SK-N-MC (cell line): ENCODE measurements at places on chromosomes 11 and 22.

- DNase-seq, result no peak
Observed at GRCh38 chr11:122131126-122131525, 15.1 kb upstream of the BLID start.

- no peak for DNase-seq
Observed at GRCh38 chr11:67264260-67264659, 2.0 kb upstream of the GRK2 start.

DNA sequence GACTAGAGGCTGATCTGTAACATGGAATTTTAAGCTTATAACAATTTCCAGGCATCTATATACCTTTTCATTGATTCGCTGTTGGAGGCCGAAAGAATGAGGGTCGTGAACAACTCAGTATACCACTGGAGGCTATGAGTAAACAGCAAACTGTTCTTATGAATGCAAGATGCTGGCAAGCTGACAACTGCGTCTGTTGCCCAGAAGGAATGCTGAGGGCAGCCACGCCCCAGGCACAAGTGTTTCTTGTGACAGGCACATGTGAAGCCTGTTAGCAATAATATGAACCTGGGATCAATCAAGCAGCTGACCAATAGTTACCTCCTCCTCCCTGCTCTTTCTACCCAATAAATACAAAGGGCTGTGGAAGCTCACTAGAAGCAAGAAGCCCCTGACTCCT lies 15.3 kb downstream of the RTCB start:
- no peak for DNase-seq

DNA sequence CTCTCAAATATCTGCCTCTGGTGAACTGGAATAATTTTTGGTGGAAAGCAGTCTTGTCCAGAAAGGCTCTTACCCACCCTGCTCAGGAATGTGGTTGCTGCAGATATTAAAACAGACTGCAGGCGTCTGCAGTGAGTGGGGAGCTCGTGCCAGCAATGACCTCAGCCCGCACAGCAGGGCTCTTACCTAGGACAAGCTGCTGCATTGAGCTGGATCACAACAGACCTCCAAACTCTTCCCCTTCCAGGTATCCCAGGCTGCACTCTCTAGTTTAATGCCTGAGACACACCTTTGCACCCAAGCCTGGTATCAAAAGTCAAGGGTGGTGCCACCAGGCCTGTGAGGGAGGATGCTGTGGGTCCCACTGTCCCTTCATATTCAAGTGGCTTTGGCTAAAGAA lies 69.7 kb upstream of the CDON start:
- DNase-seq, result no peak

GRCh38 chr11:75398906-75399305 lies 412 bp upstream of the RPS3 start:
- no peak for DNase-seq

DNA sequence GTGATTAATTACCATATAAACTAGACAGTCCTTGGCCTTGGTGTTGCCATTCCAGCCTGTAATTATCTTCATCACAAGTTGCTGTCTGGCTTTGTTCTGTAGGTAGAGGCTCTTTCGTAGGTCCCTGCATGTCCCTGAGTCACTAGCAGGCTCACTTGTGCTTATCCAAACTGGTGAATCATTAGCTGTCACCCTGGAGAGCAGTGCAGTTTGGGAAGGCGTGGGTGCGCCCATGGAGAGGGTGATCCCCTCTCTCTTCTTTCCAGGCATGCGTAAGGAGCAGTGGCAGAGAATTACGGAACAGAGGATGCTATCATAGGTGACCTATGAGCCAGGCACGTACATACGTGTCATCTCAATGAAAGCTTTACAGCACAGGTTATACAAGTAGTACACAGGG lies 11.0 kb upstream of the EHF start:
- DNase-seq, result no peak

DNA sequence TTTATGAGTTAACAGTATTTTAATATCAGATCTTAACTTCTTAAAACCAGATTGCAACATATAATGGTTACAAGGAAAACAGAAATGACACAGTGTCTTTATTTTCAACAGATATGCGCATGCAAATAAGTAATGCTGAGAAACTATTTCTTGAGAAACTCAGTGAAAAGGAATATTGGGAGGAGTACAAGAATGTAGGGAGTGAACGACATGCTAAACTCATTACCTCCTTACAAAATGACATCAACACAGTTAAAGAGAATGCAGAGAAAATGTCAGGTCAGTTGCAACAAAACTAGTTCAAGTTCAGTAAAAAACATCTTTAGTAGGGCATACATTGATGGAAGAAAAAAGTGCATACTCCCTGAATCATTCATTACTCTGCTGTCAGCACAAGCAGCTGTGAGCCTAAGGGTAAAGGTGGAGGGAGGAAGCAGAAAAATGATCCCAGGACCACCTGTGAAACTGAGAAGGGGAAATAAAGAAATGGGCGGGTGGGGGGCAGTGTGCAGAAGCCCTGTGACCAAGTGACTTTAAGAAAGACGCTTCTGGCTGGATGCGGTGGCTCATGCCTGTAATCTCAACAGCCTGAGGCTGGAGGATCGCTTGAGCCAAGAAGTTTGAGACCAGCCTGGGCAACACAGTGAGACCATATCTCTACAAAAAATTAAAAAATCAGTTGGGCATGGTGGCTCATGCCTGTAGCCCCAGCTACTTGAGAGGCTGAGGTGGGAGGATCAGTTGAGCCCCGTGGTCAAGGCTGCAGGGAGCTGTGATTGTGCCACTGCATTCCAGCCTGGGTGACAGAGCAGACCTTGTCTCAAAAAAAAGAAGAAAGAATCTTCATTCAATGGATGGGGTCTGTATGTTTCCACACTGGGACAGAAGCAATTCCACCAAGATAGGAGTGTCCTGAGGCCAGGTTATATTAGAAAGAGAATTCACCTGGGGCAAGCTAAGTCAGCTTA lies 31.2 kb downstream of the CCDC83 start:
- no peak for DNase-seq

GRCh38 chr11:67006029-67006884 lies 16.7 kb upstream of the SYT12 start:
- DNase-seq, result peak; percentile 80

- no peak for DNase-seq
Observed at GRCh38 chr22:27517361-27518155, 284.0 kb downstream of the MN1 start.

DNA sequence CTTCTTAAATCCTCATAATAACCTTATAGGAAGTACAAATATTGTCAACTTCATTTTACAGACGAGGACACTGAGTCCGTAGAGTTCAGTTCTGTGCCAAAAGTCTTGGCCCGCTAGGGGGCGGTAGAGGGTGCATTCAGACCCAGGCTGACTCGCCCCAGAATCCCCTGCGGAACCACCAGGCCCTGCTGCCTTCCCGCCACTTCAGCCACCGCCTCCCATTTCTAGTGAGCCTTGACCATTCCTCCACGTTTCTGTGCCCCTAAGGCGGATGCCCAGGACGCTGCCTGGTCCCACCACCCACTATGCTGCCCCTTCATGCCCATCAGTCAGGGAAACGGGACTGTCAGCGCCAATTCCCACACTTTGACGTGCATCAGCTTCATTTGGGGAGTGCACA lies 19.1 kb downstream of the SYT13 start:
- no peak for DNase-seq

DNA sequence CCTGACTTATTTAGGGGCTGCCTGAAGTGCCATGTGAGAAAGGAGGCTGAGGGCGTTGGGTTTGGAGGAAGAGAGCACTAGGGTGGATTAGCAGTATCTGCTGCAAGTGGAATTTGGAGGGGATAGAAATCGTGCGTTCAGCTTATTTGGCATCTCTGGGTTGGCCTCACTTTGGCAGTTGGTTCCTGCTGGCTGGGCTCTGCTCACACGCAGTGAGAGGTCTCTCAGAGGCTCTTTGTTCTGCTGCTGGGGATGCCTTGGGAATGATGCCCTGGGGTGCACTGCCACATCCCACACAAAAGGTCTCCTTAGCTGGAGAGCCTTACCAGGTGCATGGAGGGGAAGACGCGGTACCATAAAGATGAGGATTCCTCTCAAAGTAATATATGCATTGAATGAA lies 17.7 kb upstream of the MICAL2 start:
- DNase-seq, result no peak

DNA sequence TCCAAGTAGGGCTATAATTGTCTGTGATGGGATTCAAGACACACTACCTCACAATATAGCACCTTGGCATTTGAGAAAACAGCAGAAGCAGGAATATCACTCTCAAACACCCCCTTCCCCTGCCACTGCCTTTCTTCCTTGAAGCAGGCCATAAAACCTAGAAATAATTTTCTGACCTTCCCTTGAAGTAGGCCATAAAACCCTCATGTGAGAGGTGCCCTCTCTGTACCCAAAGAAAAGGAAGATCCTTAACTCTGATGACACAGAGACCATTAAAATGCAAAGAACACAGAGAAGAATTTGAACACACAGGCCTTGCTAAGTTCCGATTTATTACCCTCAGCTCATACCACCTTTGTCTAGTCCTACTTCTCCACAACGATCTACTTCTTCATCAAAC lies 631.7 kb upstream of the CADM1 start:
- DNase-seq, result no peak

DNA sequence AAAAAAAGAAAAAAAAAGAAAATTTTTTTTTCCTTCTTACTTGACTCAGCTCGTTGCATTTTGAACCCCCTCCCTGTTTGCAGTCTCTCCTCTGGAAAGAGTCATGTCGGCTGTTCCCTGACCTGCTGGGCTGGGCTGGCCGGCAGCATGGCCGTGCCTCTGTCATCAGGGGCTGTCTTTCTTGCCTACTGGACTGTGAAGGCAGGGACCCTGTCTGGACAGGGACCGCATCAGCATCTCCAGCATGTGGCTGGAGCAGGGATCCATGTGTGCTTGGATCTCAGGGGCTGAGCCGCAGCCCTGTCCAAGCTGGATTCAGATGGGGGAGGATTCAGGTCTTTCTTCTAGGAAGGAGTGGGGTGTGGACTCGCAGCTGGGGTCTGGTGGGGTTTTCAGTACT lies 15.5 kb downstream of the FBLN1 start:
- no peak for DNase-seq

DNA sequence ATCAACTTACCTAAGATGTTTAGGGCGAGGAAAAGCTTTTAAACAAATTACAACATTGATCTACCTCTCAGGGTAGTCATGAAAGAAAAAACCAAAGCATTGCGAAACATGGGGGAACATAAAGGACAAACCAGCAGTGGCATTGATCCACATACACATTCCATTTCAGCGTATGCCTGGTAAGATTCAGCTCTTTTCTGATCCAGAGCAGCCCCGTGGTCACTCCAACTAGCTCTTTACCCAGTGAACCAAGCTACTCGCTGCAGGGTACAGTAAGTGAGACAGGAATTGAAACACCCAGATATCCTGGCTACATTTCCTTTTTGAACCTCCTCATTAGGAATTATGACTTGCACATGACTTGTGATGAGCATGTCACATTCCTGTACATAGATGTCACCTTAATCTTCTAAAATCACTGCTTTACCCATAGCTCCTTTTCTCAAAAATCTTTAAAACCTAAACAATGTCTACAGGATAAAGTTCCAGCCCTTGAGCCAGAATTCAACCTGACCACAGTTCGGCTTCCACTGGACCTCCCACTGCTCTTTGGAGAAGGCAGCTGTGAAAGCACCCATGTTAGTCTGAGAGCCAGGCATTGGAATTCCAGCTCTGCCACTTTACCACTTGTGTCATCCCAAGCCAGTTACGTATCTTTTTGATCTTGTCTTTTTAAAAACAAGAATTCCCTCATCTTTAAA lies 42.9 kb upstream of the AKIP1 start:
- DNase-seq, result no peak

DNA sequence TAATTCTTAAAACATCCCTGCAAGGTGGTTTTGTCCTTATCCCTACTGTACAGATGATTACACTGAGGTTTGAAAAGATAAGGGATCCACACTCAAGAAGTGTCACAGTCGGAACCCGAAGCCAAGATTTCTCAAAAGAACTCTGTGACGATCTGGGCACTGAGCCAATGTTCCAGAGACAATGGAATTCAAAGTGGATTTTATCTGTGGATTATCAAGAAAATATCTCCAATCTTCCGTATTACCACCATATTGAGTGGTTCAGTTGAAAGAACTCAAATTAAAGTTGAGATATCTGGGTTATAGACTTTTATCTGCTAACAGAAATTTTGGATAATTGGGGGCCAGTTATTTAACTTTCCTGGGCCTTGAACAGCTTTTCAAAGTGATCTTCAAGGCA lies 100.0 kb upstream of the GRAMD1B start:
- DNase-seq, result no peak

GRCh38 chr11:122727101-122727929 lies 71.8 kb downstream of the UBASH3B start:
- DNase-seq, result no peak

DNA sequence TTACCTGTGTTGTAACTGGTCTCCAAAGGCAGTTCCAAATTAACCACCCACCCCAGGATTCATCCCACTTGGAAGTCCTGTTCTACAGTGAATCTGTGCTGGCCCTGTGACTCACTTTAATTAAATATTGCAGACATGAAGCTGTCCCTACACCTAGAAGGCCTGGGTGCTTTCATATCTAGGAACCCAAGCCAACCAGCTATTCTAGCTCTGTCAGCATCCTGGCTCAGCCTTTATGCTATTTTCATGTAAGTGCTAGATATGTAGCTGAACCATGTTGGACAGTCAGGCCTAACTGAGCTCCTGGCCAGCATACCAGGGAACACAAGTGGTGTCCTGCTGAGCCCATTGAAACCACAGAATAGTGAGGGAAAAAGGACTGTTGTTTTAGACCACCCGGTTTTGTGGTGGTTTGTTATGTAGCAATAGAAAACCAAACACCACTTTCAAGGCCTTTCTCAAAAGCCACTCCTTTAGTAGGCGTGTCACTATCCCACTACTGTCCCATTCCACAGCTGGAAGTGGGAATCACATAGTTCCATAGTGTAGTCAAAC lies 30.3 kb downstream of the CNTF start:
- no peak for DNase-seq

DNA sequence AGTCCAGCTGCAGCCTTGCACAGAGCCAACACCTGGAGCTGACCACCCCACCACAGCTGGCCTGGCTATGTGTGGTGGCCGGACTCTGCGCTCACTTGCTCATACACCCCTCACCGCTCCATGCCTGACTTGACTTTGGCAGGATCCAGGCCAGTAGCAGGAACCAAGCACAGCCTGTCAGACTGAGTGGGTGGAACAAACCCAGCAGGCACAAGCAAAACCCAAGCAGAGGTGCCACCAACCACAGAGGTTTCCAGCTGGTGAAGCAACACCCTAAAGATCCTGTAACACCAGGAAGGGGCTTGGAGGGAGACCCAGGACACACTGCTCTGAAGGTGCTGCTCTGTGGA lies 44.9 kb upstream of the WNT11 start:
- DNase-seq, result no peak

DNA sequence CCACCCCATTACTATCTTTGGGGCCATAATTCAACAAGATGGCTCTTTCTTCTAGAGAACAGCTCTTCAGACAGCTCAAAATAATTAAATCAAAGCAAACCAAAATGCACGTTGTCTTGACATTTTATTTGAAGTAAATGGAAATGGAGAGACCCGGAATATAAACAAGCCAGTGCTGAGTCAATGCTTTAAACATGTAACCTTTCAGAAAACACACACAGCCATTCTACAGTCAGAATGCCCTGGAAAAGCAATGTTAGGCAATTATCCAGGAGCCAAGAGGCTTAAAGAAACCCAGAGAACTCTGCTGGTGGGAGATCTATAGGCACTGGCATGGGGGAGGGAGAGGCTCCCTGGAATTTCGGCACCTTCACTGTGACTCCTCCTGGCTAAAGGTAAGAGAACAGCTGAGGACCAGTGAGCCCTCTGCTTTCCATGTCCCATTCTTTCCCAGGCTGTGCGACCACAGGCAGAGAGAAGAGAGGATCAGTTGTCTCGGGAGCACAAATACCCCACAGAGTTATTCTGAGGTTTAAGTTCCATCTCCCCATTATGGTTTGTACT lies 254.0 kb upstream of the CCDC90B start:
- no peak for DNase-seq

- DNase-seq, result no peak
Observed at GRCh38 chr11:8056810-8057463, 24.1 kb upstream of the TUB start.
